Right lung (tissue), 10 donors: ENCODE measurements at places on chromosomes 4 and X. TPM values are rescaled to one million over a fixed set of nuclear protein-coding genes. Genes with fewer than 3 reads are reported as not detected.
A peak's percentile ranks its signal among the peaks of the same experiment; 100 is the strongest.

- no peak for DNase-seq
These were observed 9.4 kb downstream of the TCEANC start for GRCh38 chrX:13662355-13662791.

DNA sequence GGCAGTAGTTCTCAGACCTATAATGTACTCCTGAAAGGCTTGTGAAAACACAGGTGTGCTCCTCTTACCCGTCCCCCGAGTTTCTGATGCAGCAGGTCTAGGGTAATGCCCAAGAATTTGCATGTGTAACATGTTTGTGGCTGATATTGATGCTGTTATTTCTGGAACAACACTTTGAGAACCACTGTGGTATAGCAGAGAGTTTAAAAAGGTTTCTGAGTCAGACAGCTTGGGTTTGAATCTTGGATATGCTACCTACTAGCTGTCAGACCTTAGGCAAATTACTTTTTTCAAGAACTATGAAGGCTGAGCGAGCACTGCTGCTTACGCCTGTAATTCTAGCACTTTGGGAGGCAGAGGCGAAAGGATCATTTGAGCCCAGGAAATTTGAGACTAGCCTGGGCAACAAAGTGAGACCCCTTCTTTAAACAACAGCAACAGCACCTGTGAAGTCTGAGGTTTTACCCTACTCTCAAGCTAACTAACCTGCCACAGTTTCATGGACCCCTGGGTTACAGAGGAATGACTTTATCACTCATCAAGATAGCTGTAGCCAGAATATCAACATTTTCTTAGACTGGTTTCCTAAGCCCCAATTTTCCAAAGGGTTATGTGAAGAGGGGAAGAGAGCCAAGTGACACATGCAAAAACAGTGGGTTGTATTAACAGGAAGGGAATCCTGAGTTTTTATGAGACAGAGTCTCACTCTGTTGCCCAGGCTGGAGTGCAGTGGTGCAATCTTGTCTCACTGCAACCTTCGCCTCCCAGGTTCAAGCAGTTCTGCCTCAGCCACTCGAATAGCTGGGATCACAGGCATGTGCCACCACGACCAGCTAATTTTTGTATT lies 5.1 kb downstream of the AFF1 start:
- DNase-seq = no peak

HAND2 gene
- polyA plus RNA-seq = 0.44 TPM

PGAM4 gene
- polyA plus RNA-seq = not detected

DNA sequence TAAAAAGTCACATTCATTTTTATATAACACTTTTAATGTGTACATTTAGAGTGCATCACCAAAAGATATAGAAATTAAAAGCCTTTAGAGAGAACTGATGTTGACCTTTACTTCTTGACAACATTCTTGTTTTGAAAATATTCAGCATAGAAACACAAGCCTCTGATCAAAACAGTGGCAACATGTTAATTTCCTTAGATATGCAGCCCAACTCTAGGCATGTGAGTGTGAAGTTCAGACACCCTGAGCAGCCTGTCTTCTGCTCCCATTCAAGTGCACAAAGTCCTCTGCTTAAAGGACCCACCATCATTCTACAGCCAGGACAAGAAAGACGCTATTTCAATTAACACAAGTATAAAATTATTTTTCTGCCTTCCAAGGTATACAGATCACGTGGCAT lies 60.0 kb downstream of the PPP3CA start:
- no peak for DNase-seq

DNA sequence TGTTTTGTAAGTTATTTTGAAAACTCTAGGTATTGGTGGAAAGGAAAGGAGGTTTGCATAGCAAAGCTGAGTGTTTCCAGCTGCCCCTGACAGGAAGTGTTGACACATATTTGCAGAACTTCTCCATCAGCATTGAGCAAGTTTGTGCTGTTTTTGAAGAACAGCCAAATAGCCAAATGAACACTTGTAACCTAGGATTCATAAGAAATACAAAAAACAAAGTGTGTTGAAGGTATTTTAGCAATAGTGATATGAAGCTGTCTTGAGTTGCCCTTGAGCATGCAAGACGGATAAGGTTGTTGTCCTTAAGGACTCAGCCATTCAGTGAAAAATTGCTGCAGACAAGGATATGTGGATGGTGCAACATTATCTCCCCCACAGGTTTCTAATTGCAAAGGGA lies 68.3 kb upstream of the PGM2 start:
- DNase-seq = peak; percentile 69

GRCh38 chrX:48580662-48581061 lies 6.4 kb downstream of the RBM3 start:
- DNase-seq = no peak

DNA sequence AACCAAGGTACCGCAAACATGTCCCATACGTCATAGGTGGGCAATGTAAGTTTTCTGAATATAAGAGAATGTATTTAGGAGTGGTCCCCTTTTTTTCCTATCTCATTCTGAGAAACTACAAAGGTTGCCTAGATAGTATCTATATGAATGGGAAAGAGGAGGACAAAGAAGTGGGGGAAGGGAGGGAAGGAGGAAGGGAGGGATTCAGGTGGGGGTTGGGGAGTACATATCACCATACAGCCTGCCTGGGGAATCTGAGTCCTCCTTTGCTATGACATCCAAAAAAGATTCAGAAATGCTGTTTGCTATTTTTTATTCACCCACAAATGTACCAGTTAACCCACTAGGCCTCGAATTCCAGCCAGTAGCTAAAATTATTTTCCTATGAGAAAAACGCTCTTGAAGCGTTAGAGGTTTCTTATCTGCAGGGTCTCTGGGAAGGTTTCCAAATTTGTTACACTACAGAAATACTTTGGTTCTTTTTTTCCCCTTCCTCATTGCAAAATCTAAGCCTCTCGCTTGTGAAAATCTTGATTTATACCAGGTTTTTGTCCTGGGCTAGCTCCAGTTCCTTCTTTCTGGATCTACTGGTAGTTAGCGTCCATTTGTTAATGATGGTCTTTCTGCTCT lies 212.9 kb downstream of the NSUN7 start:
- DNase-seq = peak; percentile 74

ARHGEF9 gene
- polyA plus RNA-seq = 36.5 TPM

- DNase-seq = no peak
These were observed 307.9 kb upstream of the F9 start for GRCh38 chrX:139222511-139223200.

GRCh38 chrX:9501362-9501761 lies 36.5 kb downstream of the TBL1X start:
- no peak for DNase-seq

GRCh38 chr4:36081185-36081584 lies 163.1 kb downstream of the ARAP2 start:
- no peak for DNase-seq

GRCh38 chr4:108172753-108173598 lies 4.2 kb upstream of the LEF1 start:
- DNase-seq = peak; percentile 85

DNA sequence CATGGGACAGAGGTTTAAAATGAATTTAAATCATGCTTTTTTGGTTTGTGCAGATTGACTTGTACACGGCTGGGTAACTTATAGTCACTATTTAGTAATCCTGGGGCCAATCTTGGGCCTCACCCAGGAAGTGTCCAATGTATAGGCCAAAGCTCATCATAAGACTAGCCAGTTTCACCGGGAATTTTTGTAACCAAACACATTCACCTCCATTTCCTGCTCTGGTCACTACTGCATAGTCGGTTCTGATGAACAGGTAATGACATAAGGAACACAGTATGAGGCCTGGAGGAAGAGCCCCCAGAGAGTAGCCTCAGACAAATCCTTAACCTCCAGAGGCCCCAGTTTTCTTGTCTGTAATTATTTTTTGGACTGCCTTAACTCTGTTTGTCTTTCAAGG lies 81.9 kb downstream of the HPRT1 start:
- DNase-seq = no peak

PLP1 gene
- polyA plus RNA-seq = 13.7 TPM

DNA sequence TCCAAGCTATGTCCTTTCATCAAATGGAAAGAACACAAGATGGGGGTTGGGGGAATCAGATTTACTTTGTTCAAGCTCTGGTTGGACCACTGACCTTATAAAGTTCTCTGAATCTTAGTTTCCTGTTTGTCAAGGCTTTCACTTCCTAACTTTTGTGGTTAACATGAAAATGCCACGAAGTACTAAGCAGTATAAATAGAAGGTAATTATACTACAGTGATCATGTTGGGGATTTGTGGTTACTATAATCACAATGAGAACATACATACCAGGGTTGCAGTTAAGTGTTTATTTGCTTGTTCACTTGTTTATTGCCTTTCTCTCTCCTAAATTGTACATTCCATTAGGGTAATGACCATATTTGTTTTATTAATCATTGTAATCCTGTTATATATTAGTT lies 53.2 kb downstream of the SPRY1 start:
- DNase-seq = no peak

GRCh38 chr4:150457802-150458201 lies 124.1 kb upstream of the MAB21L2 start:
- no peak for DNase-seq

CXXC4 gene
- 12.2 TPM for polyA plus RNA-seq

DNA sequence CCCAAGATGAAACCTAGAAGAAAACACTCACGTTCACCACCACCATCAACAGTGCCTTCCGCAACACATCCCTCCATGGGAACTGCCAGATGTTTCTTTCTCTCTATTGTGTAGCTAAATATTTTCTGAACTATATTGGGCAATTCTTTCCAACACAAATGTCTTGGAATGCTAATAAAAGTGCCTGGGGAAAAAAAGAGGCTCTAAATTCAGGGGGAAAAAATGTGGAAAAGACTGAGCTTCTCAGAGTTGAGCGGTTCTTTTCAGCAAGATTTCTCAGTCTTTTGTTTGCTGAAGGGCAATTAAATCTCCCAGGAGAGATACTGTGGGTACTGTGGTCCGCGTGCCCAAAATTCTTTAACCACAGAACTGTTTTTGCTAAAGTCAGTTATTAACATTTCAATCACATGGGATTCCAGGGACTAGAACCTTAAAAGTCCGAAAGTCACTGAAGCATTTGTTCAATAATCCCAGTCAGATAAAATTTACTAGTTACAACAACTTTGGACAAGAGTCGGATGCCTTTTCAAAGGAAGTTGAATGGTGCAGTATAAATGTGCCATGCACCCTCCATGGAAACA lies 51.9 kb upstream of the DHRSX start:
- no peak for DNase-seq

LRCH2 gene
- polyA plus RNA-seq = 20.1 TPM

GRCh38 chr4:52195869-52196268 lies 144.8 kb downstream of the SPATA18 start:
- no peak for DNase-seq

GRCh38 chr4:38071801-38072431 lies 111.7 kb downstream of the PTTG2 start:
- no peak for DNase-seq

DNA sequence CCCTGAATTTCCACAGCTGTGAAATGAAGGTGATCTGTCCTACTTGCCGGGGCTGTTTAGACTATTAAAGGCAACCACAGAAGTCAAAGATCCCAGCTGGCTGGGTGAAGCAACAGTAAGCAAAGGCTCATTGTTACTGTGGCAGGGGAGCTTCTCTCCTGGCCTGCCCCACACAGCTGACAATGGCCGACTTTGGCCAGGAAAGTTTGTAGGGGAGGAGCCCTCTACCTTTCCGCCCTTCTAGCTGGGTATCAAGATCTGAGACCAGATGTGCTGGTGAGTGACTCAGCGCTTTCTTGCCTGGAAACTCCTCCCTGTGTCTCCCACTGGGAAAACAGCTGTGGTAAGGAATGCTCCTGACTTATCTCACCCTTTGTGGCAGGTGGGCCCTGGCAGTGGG lies 21.1 kb downstream of the RASSF6 start:
- DNase-seq = no peak

GRCh38 chrX:129522184-129523078 lies 859 bp downstream of the SMARCA1 start:
- DNase-seq = peak; percentile 62

- peak; percentile 14 for DNase-seq
These were observed 214.5 kb upstream of the TACR3 start for GRCh38 chr4:103934178-103934789.
